WTC11 (cell line): ENCODE measurements at places on chromosomes 13 and 19. TPM values are rescaled to one million over a fixed set of nuclear protein-coding genes. Genes with fewer than 3 reads are reported as not detected.

The SYT5 gene
- 0.77 to 2.5 TPM (median 1.1 TPM) in 3 replicates for total RNA-seq

The C19orf81 gene
- total RNA-seq, result 22.4 to 24.5 TPM (median 22.9 TPM) in 3 replicates

The RDH13 gene
- total RNA-seq, result 35.3 to 39.5 TPM (median 38.4 TPM) in 3 replicates

The SGCG gene
- total RNA-seq, result not detected in 3 replicates

The MAMSTR gene
- 1.4 to 2.2 TPM (median 1.6 TPM) in 3 replicates for total RNA-seq

The RGS9BP gene
- 0.24 to 0.41 TPM (median 0.37 TPM) in 3 replicates for total RNA-seq

The PRODH2 gene
- total RNA-seq, result 0.14 TPM in 1 of 3 replicates, not detected in the others

DNA sequence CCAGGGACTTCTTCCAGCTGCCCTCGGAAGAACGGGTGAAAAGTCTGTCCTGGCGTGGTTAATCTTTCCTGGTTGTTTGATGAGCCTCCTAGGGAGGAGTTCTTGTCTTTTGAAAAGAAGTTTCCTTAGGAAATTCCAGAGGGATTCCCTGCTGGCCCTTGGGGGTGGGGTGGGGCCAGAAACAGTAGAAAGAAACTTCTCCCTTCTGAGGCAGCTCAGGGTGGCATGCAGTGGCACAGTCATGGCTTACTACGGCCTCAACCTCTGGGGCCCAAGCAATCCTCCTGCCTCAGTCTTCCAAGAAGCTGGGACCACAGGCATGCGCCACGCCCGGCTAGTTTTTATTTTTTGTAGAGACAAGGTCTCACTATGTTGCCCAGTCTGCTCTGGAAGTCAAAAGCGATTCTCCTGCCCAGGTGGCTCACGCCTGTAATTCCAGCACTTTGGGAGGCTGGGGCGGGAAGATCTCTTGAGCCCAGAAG lies 1.5 kb downstream of the ZNF101 start:
- DNase-seq, result peak; percentile 46
- H3K4me1 ChIP-seq, result peaks cover 21% of the 10 kb centered on the region
- no peaks in the 10 kb centered on the region; the same call in 1 of the 2 replicates for H3K27me3 ChIP-seq
- peak overlapping the region; percentile 76 for H3K27ac ChIP-seq
- peaks cover 17% of the 10 kb centered on the region for H3K36me3 ChIP-seq
- H3K4me3 ChIP-seq, result peak overlapping the region; percentile 89

DNA sequence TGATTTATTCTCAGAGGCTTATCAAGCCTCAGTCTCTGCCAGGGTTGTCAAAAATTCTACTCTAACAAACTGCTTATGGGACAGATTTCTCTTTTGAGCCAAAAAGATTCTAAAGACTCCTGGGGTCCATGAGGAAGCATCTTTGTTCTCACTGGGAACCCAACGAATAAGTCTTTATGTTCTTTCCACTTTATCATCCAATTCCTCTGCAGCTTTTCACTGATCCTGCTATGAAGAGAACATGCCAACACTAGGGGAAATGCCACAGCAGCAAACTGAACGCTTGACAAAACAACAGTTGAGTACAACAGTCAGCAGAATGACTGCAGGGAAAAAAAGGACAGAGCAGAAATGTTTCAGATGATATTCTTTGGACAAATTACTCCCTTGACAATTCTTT lies 22.2 kb downstream of the DCLK1 start:
- no peak for DNase-seq
- no peaks in the 10 kb centered on the region for H3K4me1 ChIP-seq
- H3K27me3 ChIP-seq, result no peaks in the 10 kb centered on the region

DNA sequence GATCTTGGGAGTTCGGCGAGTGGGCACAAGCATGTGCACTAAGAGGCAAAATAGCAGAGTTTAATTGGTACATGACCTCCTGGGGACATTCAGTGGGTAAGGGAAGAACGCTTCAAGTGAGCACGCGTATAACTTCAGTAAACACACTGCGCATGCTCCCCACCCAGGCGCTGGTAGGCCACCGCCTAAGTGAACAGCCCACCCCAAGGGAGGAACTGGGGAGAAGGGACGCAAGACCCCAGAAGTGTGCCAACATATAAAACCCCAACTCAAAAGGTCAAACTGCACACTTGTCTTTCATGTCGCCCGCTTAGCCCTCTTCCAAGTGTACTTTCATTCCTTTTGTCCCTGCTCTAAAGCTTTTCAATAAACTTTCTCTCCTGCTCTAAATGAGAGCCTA lies 10.5 kb upstream of the NTN5 start:
- DNase-seq, result no peak
- H3K36me3 ChIP-seq, result no peaks in the 10 kb centered on the region
- H3K27me3 ChIP-seq, result no peaks in the 10 kb centered on the region; the same call in none of the 2 replicates
- H3K4me3 ChIP-seq, result no peak overlapping the region

- peak overlapping the region; percentile 88 for H3K4me3 ChIP-seq
- H3K36me3 ChIP-seq, result no peaks in the 10 kb centered on the region
- no peak overlapping the region for H3K27ac ChIP-seq
- peaks cover 67% of the 10 kb centered on the region for H3K27me3 ChIP-seq
- H3K4me1 ChIP-seq, result peaks cover 7% of the 10 kb centered on the region
These were observed 468 bp upstream of the SERTM1 start for GRCh38 chr13:36673352-36673751.

GRCh38 chr19:40300668-40301067 lies 15.5 kb upstream of the AKT2 start:
- H3K36me3 ChIP-seq, result no peaks in the 10 kb centered on the region
- H3K4me1 ChIP-seq, result peaks cover 12% of the 10 kb centered on the region
- H3K27me3 ChIP-seq, result no peaks in the 10 kb centered on the region
- DNase-seq, result peak; percentile 0
- no peak overlapping the region for H3K27ac ChIP-seq

GRCh38 chr19:41993612-41994483 lies at the start of gene ATP1A3:
Gene ATP1A3, minus strand, starts transcription at chr19:41994230. Its CDS starts 154 bp downstream, at chr19:41994076.
- peaks cover 23% of the 10 kb centered on the region for H3K4me1 ChIP-seq
- H3K27me3 ChIP-seq, result peaks cover 45% of the 10 kb centered on the region
- no peak within 1 kb of the TSS for H3K27ac ChIP-seq
- peak within 1 kb of the TSS; percentile 76 for H3K4me3 ChIP-seq

GRCh38 chr13:40013554-40013953 lies 358.1 kb downstream of the COG6 start:
- no peaks in the 10 kb centered on the region for H3K27me3 ChIP-seq
- no peaks in the 10 kb centered on the region for H3K36me3 ChIP-seq
- DNase-seq, result no peak

DNA sequence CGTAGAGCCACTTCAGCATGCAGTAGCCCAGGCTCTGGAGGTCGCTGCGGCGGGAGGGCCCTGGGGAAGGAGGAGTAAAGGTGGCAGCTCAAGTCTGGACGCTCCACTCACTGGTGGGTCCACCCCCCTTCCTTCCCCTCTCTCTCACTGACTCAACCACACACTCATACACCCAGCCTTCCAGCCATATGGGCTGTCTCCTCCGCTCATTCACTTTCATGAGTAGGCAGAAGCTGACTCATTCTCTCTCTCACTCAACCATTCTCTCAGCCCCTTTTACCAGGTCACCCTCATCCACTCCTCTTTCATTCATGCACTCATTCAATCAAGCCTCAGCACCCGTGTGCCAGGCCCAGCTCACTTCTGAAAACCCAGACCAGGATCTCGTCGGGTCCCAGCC lies 27.5 kb upstream of the SIGLEC11 start:
- no peaks in the 10 kb centered on the region for H3K27me3 ChIP-seq
- peaks cover 13% of the 10 kb centered on the region for H3K36me3 ChIP-seq
- no peaks in the 10 kb centered on the region for H3K4me1 ChIP-seq

DNA sequence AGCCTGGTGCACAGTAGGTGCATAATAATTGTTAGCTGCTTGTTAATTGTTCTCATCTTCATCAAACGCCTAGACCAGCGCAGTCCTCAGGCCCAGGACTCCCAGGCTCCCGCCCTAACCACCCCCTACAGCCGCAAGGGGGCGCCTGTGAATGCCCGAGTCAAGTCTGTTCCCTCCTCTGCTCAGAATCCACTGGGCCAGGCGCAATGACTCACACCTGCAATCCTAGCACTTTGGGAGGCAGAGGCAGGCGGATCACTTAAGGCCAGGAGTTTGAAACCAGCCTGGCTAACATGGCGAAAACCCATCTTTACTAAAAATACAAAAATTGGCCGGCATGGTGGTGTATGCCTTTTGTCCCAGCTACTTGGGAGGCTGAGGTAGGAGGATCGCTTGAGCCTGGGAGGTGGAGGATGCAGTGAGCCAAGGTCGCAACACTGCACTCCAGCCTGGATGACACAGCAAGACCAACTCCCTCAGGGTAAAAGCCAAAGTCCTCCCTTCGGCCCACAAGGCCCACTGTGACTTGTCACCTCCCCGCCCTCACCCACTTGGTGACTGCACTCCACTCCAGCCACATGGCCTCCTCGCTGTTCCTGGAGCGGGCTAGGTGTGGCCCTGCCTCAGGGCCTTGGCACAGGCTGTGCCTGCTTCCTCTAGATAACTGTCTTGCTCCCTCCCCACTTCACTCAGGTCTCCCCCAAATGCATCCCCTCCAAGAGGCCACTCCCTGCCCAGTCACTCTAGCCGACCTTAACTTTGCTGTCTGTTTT lies 9.1 kb downstream of the ZNF653 start:
- H3K4me3 ChIP-seq, result no peak overlapping the region
- H3K4me1 ChIP-seq, result no peaks in the 10 kb centered on the region
- peak; percentile 91 for DNase-seq
- no peak overlapping the region for H3K27ac ChIP-seq
- peaks cover 6% of the 10 kb centered on the region for H3K36me3 ChIP-seq

- H3K4me1 ChIP-seq, result no peaks in the 10 kb centered on the region
- H3K36me3 ChIP-seq, result peaks cover 15% of the 10 kb centered on the region
- H3K4me3 ChIP-seq, result no peak overlapping the region
These were observed 12.8 kb downstream of the SHC2 start for GRCh38 chr19:447816-448560.

DNA sequence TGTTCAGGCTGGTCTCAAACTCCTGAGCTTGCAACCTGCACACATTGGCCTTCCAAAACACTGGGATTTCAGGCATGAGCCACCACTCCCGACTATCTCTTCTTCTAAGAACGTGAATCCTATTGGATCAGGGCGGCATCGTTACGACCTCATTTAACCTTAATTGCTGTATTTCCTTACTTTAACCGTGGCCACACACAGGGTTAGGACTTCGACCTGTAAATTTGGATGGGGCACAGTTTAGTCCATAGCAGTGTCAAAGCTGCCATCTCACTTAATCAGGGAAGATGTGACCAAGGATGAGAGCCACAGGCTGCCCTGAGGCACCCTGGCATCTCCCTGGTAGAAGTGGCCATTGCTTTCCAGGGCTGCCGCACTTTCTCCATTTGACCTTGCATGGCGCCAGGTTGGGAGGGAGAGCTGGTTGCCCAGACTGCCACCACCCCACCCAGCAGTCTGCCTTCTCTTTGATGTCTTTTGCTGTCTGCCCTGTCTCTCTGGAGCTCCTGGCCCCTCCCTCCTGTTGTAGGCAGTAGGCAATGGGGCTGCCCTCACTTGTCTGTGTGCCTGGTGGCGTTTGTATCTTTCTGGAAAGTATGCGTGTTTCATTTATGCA lies 141.3 kb upstream of the RNF113B start:
- H3K4me1 ChIP-seq, result peaks cover 64% of the 10 kb centered on the region
- H3K4me3 ChIP-seq, result no peak overlapping the region
- H3K27me3 ChIP-seq, result no peaks in the 10 kb centered on the region
- peaks cover 2% of the 10 kb centered on the region; the same call in 1 of the 2 replicates for H3K36me3 ChIP-seq

DNA sequence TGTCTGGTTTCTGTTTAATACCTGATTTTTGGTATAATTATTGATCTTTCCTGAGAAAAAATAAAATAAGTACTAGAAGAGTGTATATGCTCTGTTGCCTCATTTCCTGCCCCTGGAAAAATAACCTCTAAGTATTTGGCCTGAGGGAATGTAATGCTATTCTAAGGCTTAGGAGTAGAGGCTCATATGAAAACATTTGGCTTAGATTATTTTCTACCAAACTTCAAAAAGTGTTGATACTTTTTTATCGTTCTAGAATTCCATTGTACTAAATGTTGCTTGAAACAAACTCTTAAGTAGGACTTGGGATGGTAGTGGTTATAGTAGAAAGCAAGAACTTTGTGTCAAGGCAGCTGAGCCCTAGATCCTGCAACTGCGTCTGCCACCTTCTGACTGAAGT lies 57.8 kb downstream of the COG3 start:
- H3K27ac ChIP-seq, result no peak overlapping the region
- no peaks in the 10 kb centered on the region for H3K27me3 ChIP-seq
- no peak overlapping the region for H3K4me3 ChIP-seq
- H3K36me3 ChIP-seq, result peaks cover 31% of the 10 kb centered on the region
- no peak for DNase-seq
- H3K4me1 ChIP-seq, result peaks cover 16% of the 10 kb centered on the region

- peaks cover 14% of the 10 kb centered on the region for H3K36me3 ChIP-seq
- H3K4me1 ChIP-seq, result peaks cover 10% of the 10 kb centered on the region
- no peaks in the 10 kb centered on the region for H3K27me3 ChIP-seq
- H3K27ac ChIP-seq, result peak overlapping the region; percentile 20; the same call in 1 of the 2 replicates
These were observed 31.6 kb downstream of the MTRF1 start for GRCh38 chr13:41231786-41232185.

- DNase-seq, result no peak
- H3K4me3 ChIP-seq, result no peak overlapping the region
- H3K36me3 ChIP-seq, result 0 out of 2 replicates have a peak, but pooled peaks cover 5% of the 10 kb centered on the region
- 0 out of 2 replicates have a peak overlapping the region, but pooled peaks have one; percentile 14 for H3K27ac ChIP-seq
- no peaks in the 10 kb centered on the region for H3K27me3 ChIP-seq
- H3K4me1 ChIP-seq, result peaks cover 14% of the 10 kb centered on the region
These were observed 34.8 kb upstream of the C1QTNF9 start for GRCh38 chr13:24274452-24275021.

GRCh38 chr13:29457299-29457698 lies 138.2 kb downstream of the SLC7A1 start:
- peaks cover 8% of the 10 kb centered on the region; the same call in 1 of the 2 replicates for H3K4me1 ChIP-seq
- no peak overlapping the region for H3K4me3 ChIP-seq
- no peak for DNase-seq
- no peaks in the 10 kb centered on the region for H3K36me3 ChIP-seq

- no peak overlapping the region for H3K27ac ChIP-seq
- no peaks in the 10 kb centered on the region for H3K36me3 ChIP-seq
- H3K27me3 ChIP-seq, result no peaks in the 10 kb centered on the region
- DNase-seq, result no peak
These were observed 254.1 kb upstream of the RXFP2 start for GRCh38 chr13:31485183-31485582.

- DNase-seq, result no peak
- H3K27ac ChIP-seq, result no peak overlapping the region
- H3K4me3 ChIP-seq, result no peak overlapping the region
- H3K4me1 ChIP-seq, result peaks cover 18% of the 10 kb centered on the region
- no peaks in the 10 kb centered on the region for H3K27me3 ChIP-seq
These were observed 87.6 kb upstream of the DOCK9 start for GRCh38 chr13:99065235-99066015.

- no peak for DNase-seq
- H3K4me1 ChIP-seq, result peaks cover 24% of the 10 kb centered on the region
- peaks cover 2% of the 10 kb centered on the region; the same call in 1 of the 2 replicates for H3K27me3 ChIP-seq
- H3K27ac ChIP-seq, result no peak overlapping the region
These were observed 6.2 kb upstream of the SMG9 start for GRCh38 chr19:43760941-43761340.
